Daoy (cell line): ENCODE measurements at places on chromosomes 5 and 9.

DNA sequence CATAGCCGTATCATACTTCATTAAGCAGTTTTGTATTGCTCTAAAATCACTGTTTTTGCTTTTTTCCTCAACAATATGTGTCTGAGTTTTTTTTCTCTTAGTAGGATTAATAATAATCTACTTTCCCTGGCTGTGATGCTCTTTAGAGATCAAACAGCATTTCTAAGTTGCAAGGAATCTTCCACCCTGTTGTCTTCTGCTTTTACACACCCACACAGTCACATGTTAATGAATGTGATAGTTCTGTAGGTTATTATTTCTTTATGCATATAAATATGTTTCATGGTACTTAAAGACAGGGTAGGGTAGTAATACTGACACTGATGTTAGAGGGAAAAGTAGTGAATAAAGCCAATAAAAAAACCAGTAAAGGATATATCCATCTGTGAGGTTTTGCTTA is 29.3 kb downstream of the SLC44A1 start:
- no peak for DNase-seq

GRCh38 chr5:95800553-95800952 is 22.0 kb downstream of the GLRX start:
- no peak for DNase-seq

- DNase-seq = no peak
These were observed 260.7 kb downstream of the CRB2 start for GRCh38 chr9:123616707-123617106.

GRCh38 chr5:1514027-1514818 is 9.5 kb downstream of the LPCAT1 start:
- no peak for DNase-seq

- DNase-seq = peak; percentile 87
These were observed 24.3 kb upstream of the F2R start for GRCh38 chr5:76691467-76692273.

DNA sequence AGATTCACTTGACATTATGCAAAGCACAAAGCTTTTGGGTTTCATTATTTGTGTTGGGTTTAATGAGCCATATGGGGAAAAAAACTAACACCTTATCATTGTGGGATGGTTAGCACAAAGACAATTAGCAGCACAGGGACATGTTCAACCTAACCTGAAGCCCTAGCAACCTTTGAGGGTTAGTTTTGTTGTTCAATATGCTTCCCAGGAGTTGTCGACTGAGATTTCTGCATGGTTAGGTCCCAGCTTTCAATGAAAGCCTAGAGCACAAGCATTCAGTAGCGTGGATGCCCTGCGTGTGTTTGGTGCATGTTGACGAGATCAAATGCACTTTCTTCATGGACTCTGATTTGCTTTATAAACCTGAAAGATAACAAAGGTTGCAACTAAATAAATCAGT is 565.2 kb upstream of the TLE4 start:
- DNase-seq = no peak

DNA sequence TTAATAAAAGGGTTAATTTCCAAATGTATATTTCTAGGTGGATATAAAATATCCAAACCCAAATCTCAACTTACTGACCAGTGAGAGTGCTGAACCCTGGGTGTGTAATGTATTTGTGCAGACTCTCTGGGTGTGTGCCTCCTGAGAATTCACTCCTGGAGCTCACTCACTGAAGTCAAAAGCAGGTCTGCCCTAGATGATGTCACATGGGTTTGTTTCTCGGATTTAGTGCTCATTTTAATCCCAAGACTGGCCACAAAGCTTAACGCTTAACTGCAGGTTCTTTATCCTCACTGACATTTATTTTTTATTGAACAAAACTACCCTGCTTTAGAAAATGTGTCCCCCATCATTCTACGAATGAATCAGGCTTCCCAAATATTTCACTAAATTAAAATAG is 179.4 kb downstream of the PPP2R2B start:
- DNase-seq = no peak

GRCh38 chr9:98642661-98643312 is 65.9 kb downstream of the GABBR2 start:
- peak; percentile 14 for DNase-seq

DNA sequence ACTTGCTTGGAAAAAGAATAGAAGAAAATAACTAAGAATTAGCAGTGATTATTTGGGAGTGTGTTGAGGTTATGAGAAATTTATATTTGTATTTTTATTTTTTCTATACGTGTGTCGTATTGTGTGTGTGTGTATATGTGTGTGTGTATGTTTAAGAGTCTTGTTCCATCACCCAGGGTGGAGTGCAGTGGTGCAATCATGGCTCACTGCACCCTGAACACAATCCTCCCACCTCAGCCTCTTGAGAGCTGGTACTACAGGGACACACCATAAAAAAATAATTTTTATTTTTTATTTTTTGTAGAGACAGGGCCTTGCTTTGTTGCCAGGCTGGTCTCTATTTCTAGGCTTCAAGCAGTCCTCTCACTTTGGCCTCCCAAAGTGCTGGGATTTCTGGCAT is 643.8 kb downstream of the PDE4D start:
- no peak for DNase-seq

DNA sequence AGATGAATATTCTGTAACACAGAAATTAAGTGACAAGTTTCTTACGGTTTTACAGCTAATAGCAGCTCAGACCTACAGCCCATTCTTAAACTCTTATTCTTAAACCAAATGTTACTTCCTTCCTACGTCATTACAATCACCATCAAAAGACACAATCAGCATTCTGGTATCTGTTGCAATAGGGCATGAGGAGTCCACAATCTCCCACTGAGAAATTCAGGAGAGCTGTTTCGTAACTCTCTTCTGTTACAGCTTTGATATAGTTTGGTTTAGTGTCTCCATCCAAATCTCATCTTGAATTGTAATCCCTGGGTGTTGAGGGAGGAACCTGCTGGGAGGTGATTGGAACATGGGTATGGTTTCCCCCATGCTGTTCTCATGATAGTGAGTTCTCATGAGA is 163.4 kb downstream of the GAS1 start:
- DNase-seq = no peak
